ENCODE measurements at places on chromosomes 2 and 18.

GRCh38 chr2:48287976-48288375 lies 242.0 kb upstream of the STON1 start:
- no peak for DNase-seq

DNA sequence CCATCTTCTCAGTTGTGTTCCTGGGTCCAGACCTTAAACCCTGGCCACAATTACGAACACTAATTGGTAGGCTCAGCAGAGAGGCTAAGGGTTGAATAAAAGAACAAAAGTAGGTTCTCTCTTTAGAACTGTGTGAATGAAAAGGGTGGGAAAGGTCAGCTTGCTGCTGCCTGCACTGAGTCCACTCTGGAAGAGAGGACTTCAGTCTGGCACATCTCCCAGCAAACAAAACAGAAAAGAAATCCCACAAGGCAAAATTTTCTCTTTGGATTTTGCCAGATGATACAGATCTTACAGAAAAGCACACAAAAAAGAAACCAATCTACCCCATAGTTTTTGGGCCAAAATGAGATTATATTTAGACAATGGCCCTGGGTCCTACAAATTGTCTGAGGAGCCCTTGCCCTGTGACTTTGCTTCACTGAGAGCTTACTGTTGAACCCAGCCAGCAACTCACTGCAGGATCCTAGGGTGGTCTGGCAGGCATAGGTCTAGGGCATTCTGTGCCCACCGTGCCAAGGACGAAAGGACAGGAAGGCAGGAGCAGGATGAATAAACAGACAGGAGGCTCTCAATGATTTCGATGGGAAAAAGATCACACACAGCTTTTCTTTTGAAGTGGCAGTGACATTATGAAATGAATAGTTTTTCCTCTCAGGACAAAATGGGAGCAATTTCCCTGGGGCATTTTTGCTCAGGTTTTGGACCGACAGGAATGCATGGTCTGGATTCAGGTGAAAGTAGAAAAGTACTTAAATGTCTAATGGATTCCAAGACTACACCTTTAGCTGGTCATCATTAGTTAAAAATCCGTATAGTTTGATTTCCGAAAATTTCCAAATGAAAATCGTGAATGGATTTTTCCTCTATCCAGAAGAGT lies 68.4 kb upstream of the STAM2 start:
- no peak for DNase-seq

DNA sequence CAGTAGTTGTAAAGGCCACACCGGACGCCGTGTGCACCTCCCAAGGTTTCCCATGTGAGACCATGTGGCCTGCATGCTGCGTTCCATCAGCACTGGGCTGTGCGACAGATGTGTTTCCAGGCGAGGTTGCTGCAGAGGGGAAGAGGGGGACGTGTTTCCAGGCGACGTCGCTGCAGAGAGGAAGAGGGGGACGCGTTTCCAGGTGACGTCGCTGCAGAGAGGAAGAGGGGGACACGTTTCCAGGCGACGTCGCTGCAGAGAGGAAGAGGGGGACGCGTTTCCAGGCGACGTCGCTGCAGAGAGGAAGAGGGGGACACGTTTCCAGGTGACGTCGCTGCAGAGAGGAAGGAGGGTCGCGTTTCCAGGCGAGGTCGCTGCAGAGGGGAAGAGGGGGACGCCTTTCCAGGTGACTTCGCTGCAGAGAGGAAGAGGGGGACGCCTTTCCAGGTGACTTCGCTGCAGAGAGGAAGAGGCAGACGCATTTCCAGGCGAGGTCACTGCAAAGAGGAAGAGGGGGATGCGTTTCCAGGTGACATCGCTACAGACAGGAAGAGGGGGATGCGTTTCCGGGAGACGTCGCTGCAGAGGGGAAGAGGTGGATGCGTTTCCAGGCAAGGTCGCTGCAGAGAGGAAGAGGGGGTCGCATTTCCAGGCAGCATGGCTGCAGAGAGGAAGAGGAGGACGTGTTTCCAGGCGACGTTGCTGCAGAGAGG lies 24.5 kb downstream of the NFATC1 start:
- DNase-seq = no peak

GRCh38 chr2:42658306-42658705 lies 89.9 kb downstream of the MTA3 start:
- no peak for DNase-seq

GRCh38 chr2:111665011-111665410 lies 219.0 kb downstream of the ANAPC1 start:
- no peak for DNase-seq

GRCh38 chr2:64141674-64142405 lies 2.4 kb downstream of the PELI1 start:
- no peak for DNase-seq

- DNase-seq = no peak
Measured at GRCh38 chr18:60358516-60358915, 14.1 kb downstream of the MC4R start.

- no peak for DNase-seq
Measured at GRCh38 chr18:74457725-74458421, 765 bp upstream of the DIPK1C start.

DNA sequence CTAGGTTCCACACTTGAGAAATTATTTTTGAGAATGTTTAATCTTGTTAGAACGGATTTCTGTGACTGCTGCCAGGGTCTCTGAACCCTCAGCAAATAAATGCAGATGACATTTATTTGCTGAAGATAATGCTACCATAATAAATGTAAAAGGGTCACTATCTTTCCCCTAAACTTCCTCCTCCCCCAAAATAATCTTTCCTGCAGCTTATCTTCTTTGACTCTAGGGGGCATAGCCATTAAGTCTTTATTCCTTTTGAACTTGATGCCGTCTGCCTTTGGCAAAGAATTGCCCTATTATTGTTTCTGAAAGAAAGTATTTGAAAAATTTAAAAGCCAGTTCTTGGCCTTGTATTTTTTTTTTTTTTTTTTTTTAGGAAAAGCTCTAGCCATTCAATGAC lies 63.6 kb upstream of the ACSL3 start:
- DNase-seq = no peak

Data from NCI-H1092 (cell line).